Urothelium cell line (cell line): ENCODE measurements at places on chromosomes 1 and 21.

DNA sequence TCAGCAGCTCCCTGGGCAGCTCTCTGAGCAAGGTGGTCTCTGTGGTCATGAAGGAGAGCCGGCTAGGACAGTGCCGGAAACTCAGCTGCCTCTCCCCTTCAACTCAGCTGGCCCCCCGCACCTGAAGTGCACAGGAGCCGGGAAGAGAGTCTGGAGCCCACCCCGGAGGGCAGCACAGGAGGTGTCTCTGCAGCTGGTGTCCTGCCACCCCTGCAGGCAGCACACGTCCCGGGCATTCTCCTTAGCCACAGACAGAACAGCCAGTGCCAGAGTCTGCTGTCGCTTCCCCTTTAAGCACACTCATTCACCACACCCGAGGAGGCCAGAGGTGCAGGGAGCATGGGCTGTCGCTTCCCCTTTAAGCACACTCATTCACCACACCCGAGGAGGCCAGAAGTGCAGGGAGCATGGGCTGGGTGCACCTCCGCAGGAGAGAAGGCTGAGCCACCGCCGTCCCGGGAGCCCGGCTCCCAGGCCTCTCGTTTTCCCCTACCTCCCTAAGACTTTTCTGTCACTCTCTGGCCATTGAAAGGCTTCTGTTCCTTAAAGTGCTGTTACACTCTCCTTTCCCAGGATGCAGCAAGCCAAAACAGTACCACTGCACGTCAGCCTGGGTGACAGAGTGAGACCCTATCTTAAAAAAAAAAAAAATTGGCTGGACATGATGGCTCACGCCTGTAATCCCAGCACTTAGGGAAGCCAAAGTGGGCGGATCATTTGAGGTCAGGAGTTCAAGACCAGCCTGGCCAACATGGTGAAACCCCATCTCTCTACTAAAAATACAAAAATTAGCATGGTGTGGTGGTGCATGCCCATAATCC is 16.9 kb upstream of the SAMD11 start:
- no peak for DNase-seq

DNA sequence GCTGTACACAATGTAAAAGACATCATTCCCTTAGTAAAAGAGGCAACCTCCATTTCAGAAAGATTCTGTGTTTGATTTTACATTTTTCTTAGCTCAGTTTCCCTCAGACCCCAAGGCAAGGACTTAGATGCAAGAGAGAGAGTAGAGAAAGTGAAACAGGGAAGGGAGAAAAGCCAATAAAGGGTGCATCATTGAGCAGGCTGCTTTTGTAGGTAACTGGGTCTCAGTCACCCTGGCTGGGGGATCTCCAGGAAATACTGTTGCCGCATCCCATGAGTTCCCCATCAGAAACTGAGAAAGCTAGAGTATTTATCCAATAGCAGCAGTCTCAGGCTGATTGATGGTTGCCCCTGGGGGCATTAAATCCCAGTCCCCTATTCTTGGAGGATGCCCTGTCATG is 23.1 kb upstream of the DNAH14 start:
- no peak for DNase-seq

GRCh38 chr1:11314959-11315358 is 42.0 kb downstream of the UBIAD1 start:
- DNase-seq = no peak

- DNase-seq = no peak
Observed at GRCh38 chr21:38756746-38757145, 49.0 kb upstream of the ETS2 start.

DNA sequence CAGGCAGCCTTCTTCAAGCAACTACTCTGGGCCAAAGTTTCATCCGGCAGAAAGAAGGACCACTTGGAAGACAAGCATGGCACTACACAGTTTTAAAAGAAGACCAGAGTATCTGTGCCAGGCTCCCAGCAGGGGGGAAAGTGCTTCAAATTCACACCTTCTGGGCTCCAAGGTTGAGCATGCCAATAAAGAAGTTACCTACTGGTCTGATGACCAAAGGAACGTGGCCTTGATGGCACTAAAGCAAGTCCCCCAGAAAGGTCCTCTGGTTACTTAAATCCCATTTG is 73.5 kb downstream of the CD46 start:
- no peak for DNase-seq

DNA sequence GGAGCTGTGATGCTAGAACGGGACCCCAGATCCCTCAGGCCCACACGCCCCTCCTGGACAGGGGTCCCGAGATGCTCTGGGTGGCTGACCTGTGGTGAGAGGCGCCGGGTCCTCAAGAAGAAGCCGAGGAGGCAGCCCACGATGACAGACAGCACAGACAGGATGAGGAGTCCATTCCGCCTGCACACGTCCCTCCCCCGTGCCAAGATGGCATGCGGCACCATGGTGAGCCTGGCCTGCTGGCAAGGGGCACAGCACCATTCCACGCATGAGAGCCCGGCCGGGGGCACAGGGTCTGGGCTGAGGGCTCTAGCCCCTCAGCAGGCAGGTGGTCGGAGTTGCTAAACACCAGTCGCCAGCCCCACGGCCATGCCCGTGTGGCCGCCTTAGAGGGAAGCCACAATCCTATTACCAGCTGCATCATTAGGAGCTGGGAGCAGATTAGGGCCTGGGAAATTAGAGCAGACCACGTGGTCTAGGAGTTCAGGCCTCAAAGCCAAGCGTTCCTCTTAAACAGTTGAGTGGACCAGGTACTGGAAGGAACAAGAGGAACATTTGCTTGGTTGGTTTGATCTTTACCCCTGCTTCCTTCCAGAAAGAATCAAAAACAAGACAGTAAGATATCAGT is at the start of gene SLC1A7:
SLC1A7 (minus strand) TSS at position 413 of the 628 bp plus-strand sequence; CDS start at position 224, 189 bp downstream.
- DNase-seq = no peak

DNA sequence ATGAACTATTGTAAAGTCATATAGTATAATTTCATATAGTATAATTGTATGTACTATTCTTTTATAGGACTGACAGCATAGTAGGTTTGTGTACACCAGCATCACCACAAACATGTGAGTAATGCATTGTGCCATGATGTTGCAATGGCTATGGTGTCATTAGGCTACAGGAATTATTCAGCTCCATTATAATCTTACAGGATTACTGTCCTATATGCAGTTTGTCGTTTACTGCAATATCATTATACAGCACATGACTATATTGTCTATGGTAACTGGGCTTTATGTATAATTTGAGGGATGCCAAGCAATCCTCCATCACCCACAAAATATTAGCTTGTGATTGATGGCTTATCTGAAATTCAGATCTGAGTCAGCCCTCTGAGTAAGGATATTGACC is 54.2 kb upstream of the PBX1 start:
- DNase-seq = no peak
